Fibroblast of skin of scalp (primary cell): ENCODE measurements at places on chromosomes 5 and 9.

DNA sequence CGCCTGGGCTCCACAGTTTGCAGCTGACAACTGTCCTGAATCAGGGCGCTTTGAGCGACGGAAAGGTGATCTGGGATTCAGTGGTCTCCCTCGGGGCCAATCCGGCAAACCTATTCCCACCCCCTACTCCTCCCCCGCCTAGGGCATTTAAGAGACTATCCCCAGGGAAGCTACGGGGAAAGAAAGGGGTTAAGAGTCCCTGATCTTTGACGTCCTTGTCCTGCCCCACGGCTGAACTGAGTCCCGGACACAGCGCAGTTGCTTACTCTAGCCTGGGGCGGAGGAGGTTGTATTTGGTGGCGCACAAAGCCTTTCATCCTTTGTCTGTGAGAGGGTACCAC is 3.4 kb downstream of the RORB start:
- DNase-seq = no peak

- DNase-seq = peak; percentile 88
These were observed 146.2 kb upstream of the RASA1 start for GRCh38 chr5:87121304-87122150.

DNA sequence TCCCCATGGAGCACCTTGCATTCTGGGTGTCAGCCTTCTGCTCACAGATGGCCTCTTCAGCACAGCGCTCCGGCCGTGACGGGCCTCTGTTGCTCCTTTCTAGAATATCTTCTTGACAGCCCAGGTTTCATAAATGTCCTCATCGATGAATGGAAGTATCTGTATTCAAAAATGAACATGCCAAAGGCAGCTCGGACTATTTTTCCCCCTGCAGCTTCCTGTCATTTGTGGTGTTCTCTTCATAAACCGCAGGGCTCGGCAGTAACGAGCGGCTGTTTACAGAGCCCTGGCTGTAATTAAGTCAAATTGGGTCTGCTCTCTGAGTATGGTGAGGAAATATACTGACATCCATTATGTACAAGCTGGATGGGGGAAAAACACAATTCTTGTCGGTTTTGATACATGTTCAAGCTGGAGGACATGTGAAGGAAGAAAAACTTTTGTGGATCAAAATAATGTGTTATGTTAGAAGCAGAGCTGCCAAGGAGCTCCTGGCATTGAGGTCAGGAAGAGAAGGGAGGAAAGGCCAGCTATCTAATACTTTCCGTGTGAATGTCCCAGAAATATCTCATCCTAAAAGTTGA is 154.1 kb upstream of the CD180 start:
- no peak for DNase-seq

DNA sequence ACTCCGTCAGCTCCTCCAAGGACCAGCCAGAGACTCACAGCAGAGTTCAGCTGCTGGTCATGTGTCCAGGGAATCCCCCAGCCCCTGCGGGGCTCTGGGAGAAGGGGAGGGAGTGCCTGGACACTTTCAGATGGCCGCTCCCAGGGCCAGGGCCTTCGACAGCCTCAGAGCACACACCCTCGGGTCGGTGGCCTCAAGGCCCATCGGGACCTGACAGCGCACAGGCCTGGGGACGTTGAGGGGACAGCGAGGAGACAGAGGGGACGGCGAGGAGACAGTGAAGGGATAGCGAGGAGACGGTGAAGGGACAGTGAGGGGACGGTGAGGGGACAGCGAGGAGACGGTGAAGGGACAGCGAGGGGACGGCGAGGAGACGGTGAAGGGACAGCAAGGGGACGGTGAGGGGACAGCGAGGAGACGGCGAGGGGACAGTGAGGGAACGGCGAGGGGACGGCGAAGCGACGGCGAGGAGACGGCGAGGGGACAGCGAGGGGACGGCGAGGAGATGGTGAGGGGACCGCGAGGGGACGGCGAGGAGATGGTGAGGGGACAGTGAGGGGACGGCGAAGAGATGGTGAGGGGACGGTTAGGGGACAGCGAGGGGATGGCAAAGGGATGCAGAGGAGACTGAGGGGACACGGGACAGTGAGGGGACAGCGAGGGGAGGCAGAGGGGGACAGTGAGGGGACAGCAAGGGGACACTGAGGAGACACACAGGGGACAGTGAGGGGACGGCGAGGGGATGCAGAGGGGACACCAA is 47.3 kb downstream of the SLC12A7 start:
- DNase-seq = no peak

GRCh38 chr9:106596984-106597383 is 266.0 kb upstream of the ZNF462 start:
- peak; percentile 14 for DNase-seq

DNA sequence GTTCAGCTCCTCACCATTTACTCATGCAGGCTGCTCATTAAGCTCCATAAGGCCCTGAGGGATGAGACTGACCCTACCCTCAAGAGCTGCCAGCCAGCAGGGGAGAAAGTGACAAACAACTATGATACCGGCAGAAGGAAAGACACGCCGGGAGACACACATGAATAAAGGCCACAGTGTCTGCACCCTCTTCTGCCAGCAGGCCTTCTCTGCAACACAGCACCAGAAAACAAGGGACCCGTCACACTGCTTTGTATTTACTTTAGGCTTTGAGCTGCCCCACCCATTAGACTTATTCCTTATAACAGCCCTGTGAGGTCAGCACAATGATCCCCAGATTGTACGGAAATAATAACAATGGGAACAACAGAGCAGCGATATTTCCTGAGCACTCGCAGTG is 7.2 kb downstream of the GABBR2 start:
- no peak for DNase-seq

GRCh38 chr9:95167998-95168397 is 149.5 kb downstream of the FANCC start:
- DNase-seq = peak; percentile 87

DNA sequence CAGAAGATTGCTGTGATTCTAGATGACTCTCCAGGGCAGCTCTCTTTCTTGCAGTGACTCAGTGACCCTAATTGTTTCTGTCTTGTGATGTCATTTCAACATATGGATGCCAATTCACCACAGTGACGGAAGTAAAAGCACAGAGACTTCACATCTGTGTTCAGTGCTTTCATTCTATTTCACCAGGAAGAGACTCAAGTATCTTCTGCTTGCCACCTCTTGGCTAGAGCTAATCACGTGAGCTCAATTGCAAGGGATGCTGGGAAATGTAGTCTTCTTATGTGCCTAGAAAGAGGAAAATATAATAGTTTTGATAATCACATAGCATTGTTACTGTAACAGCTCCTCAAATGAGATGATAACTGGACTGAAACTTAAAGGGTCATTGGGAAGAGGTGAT is 453.3 kb upstream of the KLF4 start:
- no peak for DNase-seq

DNA sequence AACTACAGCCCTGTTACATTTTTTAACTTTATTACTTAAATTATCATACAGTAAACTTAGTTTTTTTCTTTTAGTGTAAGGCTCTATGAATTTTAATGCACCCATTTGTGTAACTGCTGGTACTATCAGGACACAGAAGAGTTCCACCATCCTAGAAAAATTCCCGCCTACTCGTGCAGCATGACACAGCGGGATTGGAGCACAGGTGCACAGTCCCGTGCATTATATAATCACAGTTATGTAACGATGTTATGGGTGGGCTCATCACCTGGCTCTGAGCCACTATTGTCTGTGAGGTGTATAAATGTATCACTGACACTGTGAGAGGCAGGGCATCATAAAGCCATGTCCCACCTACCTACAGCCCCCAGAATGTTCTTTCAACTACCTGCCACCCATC is 80.7 kb downstream of the DRD1 start:
- no peak for DNase-seq

- DNase-seq = no peak
These were observed 282.4 kb upstream of the RPS23 start for GRCh38 chr5:82560561-82560960.

GRCh38 chr5:17360879-17361278 is 137.2 kb upstream of the TAF11L2 start:
- no peak for DNase-seq

DNA sequence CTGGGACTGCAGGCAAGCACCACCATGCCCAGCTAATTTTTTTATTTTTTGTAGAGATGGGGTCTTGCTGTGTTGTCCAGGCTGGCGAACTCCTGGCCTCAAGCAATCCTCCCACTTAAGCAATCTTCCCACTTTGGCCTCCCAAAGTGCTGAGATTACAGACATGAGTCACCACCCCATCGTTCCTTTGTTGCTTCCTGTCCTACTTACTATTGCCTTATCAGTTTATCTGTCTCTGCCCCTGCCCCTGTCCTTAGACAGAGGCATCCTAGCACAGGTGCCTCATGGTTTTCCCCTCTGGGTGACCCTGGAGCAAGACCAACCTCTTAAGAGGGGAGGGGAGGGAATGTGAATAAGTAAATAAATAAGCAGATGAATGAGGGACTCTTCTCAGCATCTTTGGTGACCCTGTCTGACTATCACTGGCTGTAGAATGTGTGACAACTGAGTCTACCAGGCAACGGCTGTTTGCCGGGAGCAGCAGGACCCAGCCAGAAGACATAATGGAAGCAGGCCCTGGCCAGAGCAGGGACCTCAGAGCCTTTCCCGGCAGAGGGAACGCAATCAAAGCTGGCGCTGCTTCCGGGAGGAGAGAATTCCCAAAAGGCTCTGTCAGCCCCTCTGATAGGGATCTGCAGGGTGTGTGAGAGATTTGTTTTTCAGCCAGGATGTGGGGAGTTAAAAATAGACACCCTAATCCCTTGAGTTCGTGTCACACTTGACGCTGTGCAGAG is 43.8 kb upstream of the DAB2IP start:
- DNase-seq = peak; percentile 19

DNA sequence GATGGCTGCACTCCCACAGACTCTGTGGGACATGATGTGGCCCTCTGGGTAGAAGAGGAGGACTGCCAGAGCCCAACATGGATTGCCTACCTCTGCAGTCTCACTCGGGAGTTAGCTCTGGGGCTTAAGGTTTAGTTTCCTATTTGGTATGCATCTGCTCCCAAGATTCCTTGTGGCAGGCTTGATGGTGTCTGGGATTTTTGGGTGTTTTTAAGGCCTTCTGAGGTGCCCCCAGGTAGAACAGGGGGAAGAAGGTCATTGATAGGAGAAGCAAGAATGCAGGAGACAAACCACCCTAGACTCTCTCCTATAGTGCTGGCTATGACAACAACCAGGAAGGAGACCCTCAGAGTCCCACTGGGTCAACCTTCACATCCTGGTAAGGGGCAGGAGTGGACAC is 46.7 kb upstream of the CXCL14 start:
- no peak for DNase-seq

GRCh38 chr5:77751328-77752023 is 24.7 kb downstream of the TBCA start:
- DNase-seq = no peak

GRCh38 chr9:125910286-125910685 is 163.1 kb downstream of the PBX3 start:
- no peak for DNase-seq

DNA sequence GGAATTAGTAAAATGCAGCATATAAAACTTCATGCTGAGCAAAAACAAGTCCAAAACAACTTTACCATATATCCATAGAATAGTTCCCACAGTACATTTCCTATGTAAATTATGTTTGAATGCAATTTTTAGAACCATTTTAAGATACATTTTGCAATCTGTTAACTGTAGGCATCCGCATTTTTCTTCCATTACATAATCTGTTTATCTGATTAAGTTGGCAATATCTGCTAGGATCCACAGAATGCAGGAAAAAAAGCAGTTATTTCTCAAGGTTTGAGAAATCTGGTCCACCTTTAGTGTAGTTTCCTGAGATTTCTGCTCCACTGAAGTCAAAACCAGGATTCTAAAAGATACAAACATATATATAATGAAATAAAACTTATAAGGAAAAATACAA is 6.2 kb downstream of the NUDCD2 start:
- no peak for DNase-seq

GRCh38 chr9:71690063-71690688 is 78.1 kb downstream of the CEMIP2 start:
- no peak for DNase-seq

DNA sequence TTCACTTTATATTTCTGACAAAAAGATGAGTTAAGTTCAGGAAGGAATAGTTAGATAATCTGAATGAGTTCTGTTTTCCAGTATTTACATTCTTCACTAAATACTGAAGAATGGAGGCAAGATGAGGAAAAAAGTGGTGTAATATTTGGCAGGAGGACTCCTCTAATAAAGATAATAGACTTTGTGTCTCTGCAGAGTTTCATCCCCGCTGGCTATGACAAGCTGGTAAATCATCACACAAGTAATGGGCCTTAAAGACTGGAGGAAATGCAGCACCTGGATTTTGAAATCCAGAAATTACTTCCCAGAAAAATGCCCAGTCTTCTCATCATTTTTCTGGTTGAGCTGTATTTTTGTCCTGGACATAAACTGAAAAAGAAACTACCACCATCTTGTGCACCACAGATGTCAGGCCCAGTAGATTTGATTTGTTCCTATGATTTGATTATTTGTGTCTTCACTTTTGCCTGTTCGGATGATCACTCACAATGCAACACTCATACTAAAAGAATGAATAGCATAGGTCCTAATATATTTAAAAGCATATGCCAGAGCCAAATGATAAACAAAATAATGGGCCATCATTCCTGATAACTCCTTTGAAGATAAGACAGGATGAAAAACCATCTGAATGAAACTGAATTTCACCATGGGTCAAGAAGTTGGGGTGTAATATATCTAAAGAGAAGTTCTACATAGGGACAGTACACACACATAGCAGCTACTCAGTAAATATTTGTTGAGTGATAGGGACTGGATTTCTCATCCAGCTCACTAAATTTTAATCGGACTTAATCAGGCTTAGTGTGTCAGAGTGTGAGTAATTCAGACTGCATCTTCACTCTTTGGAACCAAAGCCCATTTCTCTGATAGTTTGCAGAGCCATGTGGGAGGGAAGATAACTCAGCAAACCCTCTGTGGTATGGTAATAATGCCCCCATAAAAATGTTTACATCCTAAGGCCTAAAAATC is 200.5 kb downstream of the HINT1 start:
- DNase-seq = peak; percentile 19

DNA sequence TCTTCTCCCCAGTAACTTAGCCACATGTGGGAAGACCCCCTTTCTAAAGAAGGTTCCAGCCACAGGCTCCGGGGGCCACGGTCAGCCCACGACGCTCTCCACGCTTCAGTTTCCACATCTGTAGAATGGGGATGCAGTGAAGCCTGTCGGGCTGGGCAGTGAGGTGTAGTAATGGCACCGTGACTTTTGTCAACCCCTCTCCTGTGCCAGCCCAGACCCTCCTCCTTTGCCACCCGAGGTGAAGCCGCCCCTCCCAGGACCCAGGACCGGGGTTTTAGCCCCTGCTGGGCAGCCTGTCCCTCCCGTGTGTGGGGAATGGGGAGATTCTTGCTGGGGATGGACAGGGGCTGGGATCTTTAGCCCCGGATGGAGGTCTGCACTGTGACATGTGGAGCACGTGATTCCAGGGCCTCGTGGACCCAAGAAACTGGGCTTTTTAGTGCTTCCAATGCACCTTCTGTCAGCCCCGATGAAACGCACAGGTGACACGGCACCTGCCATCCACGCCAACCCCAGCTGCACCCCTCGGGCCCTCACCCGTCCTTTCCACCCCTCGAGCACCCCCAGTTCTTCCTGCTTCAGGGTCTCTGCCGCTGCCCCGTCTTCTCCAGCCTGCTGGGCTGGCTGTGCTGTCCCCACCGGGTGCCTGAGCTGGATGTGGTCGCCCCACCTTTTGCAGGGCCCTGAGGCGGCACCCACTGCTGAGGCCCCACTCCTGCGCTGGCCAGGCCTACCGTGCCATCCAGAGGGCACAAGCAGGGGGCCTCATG is 13.4 kb upstream of the RNU6ATAC start:
- DNase-seq = no peak

- peak; percentile 66 for DNase-seq
These were observed 51.5 kb downstream of the NXNL2 start for GRCh38 chr9:88586452-88586851.

- DNase-seq = peak; percentile 92
These were observed 7.0 kb upstream of the MGAT1 start for GRCh38 chr5:180809403-180810209.
